ENCODE measurements at places on chromosomes 3 and 15.

DNA sequence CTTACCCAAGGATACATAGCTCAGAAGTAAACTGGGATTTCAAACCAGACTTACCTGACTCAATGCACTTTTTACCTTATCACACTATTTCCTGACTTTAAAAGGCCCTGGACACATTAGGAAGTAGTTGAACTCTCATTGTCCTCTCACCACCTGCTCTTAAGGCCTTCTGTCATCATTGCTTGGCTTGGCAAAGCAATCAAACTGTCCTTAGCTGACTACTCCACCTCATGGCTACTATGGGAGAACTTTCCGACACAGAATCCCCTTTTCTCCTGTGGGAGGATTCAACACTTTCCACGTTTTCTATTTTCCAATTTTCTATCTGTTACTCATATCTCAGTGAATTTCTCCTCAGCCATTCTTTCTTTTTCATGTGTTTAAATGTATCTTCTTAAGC is 55.4 kb downstream of the ZNF148 start:
- no peak for DNase-seq

DNA sequence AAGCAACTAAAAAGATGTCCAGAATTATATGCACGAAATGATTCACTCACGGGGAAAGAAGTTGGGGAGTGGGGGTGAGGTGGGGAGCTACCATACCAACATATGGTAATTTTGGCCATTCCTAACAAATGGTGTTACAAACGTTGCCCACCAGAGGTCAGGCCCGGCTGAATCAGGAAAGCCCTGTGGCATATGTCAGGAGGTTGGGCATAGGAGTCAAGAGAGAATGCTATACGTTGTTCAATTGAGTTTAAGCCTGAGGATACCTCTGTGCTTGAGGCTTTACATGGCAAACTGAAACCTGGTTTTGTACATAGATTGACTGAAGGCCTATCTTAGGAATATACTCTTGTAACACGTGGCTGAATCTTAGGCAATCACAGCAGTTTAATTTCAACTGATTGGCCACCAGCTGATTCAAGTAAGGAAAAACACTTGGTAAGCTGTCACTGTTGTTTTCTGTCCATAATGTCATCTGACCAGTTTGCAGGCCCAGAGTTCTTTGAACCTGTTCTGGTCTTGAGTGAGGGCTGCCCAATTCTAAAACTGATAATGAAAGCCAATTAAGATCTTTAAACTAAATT is 23.4 kb upstream of the SLC2A2 start:
- peak; percentile 12 for DNase-seq

GRCh38 chr3:169310184-169310939 is 353.1 kb downstream of the MECOM start:
- no peak for DNase-seq

DNA sequence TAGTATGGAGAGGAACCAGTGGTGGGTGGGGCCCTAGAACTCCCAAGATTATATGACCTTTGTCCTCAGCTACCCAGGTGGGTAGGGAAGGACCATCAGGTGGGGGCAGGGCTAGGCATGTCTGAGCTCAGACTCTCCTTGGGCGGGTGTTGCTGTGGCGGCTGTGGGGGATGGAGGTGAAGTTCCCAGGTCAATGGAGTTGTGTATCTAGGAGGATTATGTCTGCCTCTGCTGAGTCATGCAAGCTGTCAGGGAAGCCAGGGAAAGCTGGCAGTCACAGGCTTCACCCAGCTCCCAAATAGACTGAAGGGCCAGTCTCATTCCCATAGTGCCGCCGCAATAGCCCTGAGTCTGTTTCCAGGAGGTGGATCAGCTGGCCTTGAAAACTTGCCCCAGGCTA is 139.7 kb upstream of the CFAP20DC start:
- DNase-seq: no peak

GRCh38 chr15:35937380-35937779 is 391.4 kb upstream of the DPH6 start:
- DNase-seq: no peak

DNA sequence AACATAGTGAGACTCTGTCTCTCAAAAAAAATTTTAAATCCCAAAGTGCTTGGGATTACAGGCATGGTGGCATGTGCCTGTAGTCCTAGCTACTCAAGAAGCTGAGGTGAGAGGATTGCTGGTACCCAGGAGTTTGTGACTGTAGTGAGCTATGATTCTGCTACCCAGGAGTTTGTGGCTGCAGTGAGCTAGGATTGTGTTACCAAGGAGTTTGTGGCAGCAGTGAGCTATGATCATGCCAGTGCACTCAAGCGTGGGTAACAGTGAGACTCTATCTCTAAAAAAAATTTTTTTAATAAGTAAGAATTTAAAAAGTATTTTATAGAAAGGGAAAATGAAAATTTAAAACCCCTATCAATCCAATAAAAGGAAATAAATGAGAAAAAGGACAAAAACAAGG is 69.5 kb downstream of the FAIM start:
- DNase-seq: no peak

- no peak for DNase-seq
Observed at GRCh38 chr3:57559526-57559925, 3.5 kb downstream of the PDE12 start.

GRCh38 chr15:60134609-60135008 is 130.5 kb downstream of the FOXB1 start:
- DNase-seq: no peak

- DNase-seq: peak; percentile 6
Observed at GRCh38 chr3:58471025-58471887, 20.6 kb upstream of the KCTD6 start.

DNA sequence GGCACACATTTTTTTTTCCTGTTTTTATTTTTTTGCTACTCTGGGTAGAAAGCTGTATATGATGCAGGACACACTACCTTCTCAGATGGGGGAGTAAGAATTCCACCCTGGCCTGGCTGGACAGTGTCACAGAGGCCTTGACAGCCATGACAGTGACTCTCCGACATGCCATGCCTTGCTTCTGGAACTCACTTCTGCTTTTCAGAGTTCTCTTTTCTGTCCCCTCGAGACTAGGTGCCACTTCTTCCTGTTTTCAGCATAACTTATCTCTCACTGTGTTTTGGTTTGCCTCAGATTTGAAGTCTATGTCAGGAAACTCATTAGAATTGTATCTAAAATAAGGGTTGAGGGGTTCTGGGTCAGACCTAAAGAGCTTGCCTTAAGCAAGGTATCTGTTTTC is 69.1 kb upstream of the SEC13 start:
- DNase-seq: no peak

DNA sequence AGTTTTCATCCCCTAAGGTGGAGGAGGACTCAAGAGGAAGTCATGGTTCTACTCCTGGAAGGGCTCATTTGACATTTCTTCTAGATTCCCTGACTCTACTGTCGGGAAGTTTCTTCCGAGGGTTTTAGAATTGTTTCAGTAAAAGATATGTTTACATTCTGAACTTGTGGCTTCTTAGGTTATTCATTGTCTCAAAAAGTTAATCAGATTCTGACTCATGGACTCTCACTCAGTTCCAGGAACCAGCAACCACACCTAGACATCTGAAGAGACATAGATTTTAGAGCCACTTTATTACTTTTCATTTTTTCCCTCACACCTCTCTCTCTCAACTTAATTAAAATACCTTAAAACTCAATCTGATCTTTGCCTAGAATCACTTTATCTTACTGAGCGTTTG is 862.6 kb downstream of the AGBL1 start:
- DNase-seq: no peak

DNA sequence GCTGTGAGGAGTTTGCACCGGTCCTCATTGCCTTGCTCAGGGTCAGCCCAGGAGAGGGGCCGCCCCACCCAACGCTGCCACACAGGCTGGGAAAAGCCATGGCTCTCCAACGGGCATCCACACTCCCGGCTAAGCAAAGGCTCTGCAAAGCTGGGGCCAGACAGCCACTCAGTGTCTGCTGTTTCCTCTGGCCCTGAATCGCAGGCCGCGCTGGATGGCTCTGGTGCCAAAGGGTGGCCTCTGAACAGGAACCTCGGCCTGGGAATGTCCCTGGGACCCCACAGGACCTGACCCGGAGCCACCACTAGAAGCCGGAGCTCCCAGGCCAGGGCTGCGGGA is 42.9 kb downstream of the RPN1 start:
- no peak for DNase-seq

All from activated T-cell treated with anti-CD3 and anti-CD28 coated beads for 1 hour (primary cell).